HuH-7 (cell line): ENCODE measurements at places on chromosomes 16 and 17.

DNA sequence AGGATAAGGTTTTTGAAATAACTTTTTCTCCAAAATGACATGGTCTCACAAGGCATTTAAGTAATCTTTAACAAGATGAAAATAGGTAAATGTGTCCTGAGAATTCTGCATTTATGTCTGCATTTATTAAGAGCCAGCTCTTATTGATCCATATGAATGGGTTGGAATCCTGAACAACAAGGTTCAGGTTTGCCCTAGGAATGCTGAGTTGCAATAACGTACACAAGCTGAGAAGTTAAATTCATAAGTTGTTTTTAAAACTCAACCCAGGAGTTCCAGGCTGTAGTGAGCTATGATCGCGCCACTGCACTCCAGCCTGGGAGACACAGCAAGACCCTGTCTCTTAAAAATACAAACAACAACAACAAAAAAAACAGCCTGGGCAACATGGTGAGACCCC lies 28.1 kb downstream of the GLG1 start:
- DNase-seq = no peak

DNA sequence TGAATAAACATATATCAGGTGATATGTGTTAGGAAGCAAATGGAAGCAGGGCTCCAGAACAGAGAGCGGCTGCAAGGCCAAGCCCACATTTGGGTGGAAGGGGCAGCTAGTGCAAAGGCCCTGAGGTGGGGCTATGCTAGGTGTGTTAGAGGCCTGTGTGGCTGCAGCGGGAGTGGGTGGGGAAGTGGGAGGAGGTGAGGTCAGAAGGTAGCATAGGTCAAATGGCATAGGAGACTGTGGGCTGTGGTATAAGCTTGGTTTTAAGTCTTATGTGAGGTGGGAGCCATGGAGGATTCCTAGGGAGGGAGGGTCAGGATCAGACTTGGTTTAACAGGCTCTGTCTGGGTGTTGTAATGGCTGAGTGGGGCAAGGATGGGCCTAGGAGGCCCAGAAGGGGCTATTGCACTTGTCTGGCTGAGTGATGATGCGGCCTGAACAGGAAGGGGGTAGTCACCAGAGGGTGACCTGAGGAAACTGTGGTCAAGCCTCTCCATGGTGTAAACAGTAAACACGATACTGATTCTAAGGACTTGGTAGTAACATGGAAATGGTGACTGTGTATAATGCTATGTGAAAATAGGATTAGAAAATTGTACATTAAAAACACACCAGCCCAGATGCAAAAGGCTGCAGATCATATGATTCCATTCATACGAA lies 31.1 kb downstream of the RAI1 start:
- no peak for DNase-seq

- DNase-seq = peak; percentile 72
These were observed 4.0 kb downstream of the SLC35B1 start for GRCh38 chr17:49703557-49704277.

DNA sequence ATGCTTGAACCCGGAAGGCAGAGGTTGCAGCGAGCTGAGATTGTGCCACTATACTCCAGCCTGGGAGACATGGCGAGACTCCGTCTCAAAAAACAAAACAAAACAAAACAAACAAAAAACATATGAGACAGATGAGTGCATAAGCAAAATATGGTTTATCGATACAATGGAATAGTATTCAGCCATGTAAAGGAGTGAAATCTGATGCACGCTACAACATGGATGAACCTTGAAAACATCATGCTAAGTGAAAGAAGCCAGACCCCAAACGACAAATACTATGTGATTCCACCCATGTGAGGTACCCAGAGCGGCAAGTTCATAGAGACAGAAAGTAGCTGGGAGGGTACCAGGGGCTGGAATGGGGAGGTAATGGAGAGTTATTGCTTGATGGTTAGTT lies 6.8 kb downstream of the PLCD3 start:
- no peak for DNase-seq

- no peak for DNase-seq
These were observed 15.8 kb upstream of the SRCIN1 start for GRCh38 chr17:38621538-38621937.

GRCh38 chr17:72970246-72970645 lies 122.2 kb downstream of the SLC39A11 start:
- no peak for DNase-seq

- no peak for DNase-seq
These were observed at the start of gene ACSM5 for GRCh38 chr16:20409398-20410120. ACSM5 (plus strand) TSS chr16:20409534; CDS start chr16:20411485, 1,951 bp downstream.

DNA sequence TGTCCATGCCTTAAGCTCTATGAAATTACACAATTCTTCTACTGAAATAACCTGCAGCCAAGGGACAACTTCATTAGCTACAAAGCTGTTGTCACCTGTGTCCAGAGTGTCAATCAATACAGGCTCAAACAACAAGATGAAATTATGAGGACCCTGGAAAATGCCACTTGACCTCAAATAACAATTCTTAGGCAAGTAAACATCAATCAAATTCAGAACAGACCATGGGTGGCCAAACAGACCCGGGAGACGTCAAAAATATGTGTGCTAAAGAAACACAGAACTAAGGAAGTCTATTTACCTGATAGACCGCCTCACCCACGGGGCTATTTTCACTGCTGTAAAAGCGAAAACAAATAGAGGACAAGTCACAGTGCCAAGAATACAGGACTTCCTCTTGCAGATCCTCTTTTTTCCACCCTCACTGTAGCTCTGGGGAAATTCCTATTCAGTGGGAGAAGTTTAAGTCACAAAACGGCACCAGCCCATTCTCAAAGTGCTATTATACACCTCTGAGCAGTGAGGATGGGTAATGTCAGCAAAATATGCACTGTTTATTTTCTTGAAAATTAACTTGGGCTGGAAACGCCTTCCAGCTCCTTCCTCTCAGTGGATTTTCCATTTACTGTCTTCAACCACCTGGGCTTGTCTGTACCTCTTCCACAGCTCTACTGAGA lies 2.7 kb downstream of the LITAF start:
- DNase-seq = peak; percentile 50

DNA sequence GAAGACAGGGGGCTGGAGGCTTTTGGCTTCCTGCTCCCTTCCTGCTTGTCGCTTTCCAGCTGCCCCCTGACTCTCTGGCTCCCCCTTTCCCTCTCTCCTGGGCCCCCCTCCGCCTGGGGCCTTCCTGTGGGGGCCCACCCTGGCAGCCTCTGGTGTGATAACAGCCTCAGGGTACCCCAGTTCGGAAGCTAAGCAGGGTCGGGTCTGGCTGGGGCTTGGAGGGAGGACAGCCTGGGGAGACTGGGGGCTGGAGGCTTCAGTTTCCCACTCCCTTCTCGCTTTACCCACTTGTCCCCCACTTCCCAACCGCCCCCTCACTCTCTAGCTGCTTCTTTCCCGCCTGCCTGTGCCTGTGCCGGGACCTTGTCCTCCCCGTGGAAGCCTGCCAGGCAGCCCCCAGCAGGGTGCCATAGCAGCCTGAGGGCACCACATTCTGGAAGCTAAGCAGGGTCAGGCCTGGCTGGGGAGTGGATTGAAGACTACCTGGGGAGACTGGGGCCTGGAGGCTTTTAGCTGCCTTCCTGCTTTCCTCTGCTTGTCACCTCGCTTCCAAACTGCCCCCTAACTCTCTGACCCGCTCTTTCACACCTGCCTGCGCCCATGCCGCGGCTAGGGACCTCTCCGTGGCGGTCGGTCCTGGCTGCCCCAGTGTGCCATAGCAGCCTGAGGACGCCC lies 2275.5 kb downstream of the TP53TG3F start:
- no peak for DNase-seq

DNA sequence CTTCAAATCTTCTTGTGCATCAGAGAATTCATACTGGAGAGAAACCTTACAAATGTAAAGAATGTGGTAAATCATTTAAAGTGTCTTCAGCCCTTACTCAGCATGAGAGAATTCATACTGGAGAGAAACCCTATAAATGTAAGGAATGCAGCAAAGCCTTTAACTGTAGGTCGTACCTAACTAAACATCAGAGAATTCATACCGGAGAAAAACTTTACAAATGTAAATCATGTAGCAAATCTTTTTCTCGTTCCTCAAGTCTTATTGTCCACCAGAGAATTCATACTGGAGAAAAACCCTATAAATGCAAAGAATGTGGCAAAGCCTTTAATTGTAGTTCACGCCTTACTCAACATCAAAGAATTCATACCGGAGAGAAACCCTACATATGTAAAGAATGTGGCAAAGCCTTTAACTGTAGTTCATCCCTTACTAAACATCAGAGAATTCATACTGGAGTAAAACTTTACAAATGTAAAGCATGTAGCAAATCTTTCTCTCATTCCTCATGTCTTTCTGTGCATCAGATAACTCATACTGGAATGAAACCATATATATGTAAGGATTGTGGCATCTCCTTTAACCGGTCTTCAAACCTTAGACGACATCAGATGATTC lies 118.5 kb upstream of the ZNF267 start:
- no peak for DNase-seq
